ENCODE measurements at places on chromosomes 4 and X.

DNA sequence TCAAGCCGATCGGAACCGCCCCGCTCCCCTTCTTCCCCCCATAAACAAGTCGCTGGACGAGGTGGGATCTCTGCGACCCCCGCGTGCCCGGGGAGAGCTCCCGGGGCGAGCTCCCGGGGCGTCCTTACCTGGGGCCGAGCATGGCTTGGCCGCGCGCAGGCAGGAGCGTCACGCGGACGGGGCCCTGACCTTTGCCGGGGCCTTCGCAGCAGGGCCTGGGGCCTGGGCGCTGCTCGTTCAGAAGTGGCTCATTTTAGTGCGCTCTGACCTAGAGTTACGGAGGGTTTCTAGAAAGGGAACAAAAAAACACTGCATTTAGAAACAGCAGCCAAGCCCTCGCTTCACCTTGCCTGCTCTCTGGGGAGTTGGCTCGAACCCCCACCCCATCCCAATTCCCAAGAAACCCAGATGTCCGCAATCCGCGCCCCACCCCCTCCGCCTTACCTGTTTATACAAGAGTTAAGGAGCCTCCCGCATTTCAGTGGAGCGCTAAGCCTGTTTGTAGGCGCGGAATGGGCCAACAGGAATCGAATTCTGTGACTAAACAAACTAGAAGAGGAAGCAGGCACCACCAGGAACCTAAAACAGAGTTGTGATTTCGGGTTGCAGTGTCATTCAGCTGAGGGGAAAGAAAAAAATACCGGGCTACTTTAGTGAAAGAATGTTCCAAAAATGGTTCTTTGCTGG lies 814 bp upstream of the RBM47 start:
- H3K27ac ChIP-seq: peak overlapping the region; percentile 94
- peak overlapping the region; percentile 62 for H3K4me3 ChIP-seq
- peaks cover 10% of the 10 kb centered on the region for H3K4me1 ChIP-seq
- DNase-seq: no peak
- no peaks in the 10 kb centered on the region for H3K27me3 ChIP-seq
- peaks cover 1% of the 10 kb centered on the region for H3K36me3 ChIP-seq

DNA sequence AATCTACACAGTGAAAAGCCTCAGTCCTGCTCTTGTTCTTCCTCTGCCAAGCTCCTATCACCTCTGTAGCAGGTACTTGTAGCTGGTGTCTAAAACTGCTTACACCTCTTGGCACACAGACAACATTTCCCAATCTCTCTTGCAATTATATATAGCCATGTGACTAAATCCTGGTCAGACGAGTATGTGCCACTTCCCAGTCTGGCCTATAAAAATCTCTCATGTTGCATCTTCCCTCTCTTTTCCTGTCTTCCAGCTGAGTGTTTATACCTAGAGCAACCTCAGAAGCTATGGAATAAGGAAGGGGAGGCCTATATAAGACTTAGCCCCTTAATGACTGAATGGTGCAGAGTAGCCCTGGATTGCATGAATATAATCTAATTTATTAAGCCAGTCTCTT lies 105.8 kb downstream of the RNF150 start:
- no peaks in the 10 kb centered on the region for H3K4me1 ChIP-seq
- no peak overlapping the region for H3K4me3 ChIP-seq
- peak overlapping the region; percentile 4 for H3K27ac ChIP-seq
- H3K36me3 ChIP-seq: no peaks in the 10 kb centered on the region
- no peaks in the 10 kb centered on the region for H3K27me3 ChIP-seq

GRCh38 chrX:150161193-150161592 lies 201.9 kb upstream of the MAMLD1 start:
- H3K36me3 ChIP-seq: no peaks in the 10 kb centered on the region
- no peaks in the 10 kb centered on the region for H3K27me3 ChIP-seq
- H3K27ac ChIP-seq: no peak overlapping the region

- H3K4me3 ChIP-seq: no peak overlapping the region
- DNase-seq: no peak
These were observed 3.0 kb downstream of the MID1 start for GRCh38 chrX:10617186-10617998.

DNA sequence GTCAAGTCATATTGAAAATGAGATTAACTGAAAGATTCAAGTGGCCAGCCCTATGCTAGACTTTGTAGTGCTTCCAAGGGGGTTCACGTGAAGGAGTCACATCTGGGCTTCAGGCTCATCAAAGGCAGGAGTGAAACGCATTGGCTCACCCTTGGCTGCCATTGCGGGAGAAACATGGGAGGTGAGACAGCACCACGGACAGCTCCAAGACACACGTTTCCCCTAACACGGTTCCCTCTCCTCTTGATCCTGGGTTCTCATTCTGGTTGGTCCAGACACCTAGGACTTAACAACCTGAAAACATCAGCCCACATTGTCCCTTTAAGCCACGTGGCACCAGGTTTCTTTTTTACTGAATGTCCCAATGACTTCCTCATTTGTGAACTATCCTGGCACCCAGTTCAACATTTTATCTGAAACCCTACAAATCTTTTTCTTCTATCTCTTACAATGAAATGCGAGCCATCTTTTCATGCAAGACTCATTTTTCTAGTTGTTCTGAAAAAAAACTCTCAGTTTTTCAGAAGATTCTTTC lies 279.0 kb upstream of the VCX3A start:
- no peak overlapping the region for H3K27ac ChIP-seq
- no peak overlapping the region for H3K4me3 ChIP-seq
- H3K4me1 ChIP-seq: no peaks in the 10 kb centered on the region
- DNase-seq: no peak
- no peaks in the 10 kb centered on the region for H3K27me3 ChIP-seq
- no peaks in the 10 kb centered on the region for H3K36me3 ChIP-seq

DNA sequence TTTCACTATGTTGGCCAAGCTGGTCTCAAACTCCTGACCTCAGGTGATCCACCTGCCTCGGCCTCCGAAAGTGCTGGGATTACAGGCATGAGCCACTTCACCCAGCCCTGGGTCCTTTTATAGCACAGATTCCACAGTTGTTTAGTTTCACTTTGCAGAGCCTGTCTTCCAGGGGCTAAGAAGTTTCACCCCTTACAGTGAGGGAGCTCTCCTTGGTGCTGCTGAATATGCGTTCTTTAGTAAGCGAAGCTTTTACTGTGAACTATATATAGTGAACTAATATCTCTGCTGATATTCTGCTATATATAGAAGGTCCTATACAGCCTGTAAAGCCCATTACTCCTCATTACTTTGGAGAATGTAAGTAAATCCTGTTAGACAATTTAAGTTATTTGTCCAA lies 4.2 kb downstream of the TCEAL6 start:
- H3K4me1 ChIP-seq: no peaks in the 10 kb centered on the region
- H3K27me3 ChIP-seq: no peaks in the 10 kb centered on the region
- DNase-seq: no peak

GRCh38 chr4:144347121-144347520 lies 206.6 kb upstream of the GYPA start:
- no peak overlapping the region for H3K4me3 ChIP-seq
- no peaks in the 10 kb centered on the region for H3K36me3 ChIP-seq
- H3K27me3 ChIP-seq: no peaks in the 10 kb centered on the region

DNA sequence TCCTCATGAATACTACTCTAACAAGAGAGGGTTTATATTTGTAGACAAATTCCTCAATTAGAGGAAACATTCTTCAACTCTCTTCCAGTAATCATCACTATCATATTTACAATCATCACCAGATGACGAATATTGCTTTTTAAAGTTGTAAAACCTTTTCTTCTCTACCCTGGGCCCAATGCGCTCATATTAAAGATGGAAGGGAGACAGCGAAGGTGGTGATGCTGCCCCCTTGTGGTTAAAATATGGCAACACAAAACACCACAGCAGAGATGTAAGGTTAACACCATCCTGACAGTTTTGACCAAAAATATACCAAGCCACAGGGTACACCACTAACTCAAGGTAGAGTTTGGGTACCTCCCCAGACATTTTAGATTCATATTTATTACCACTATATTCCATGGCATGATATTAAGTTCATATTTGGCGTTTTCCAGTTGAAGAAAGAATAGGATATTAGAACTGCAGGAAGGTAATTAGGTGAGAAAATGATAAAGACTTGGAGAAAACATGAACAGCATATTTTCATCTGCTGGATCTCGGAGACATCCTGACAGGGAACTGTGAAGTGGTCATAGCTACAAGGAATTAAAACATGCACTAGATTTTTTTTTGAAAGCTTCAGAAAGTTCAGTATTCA lies 72.8 kb downstream of the SLC9A7 start:
- H3K27ac ChIP-seq: no peak overlapping the region
- no peaks in the 10 kb centered on the region for H3K4me1 ChIP-seq
- no peak for DNase-seq
- H3K27me3 ChIP-seq: no peaks in the 10 kb centered on the region
- H3K36me3 ChIP-seq: no peaks in the 10 kb centered on the region

DNA sequence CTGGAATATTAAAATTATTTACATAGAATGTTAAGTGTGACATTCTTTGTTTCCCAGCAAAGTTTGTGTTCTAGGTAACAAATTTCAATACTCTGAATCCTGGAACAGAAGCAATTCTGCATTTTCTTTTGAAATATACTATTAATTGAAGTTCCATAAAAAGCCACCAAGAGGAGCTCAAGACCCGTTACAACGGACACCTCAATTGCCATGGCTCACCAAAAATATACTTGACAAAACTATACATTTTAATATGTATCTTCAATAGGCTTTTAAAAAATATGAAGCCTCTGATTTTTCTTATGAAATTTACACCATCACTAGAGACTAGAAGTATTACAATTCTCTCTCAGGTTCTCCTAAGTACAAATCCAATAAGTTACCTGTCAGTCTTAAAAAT lies 111.4 kb downstream of the NYX start:
- DNase-seq: no peak
- no peak overlapping the region for H3K4me3 ChIP-seq
- no peaks in the 10 kb centered on the region for H3K36me3 ChIP-seq

- no peak overlapping the region for H3K4me3 ChIP-seq
- H3K27ac ChIP-seq: no peak overlapping the region
- H3K27me3 ChIP-seq: no peaks in the 10 kb centered on the region
- H3K4me1 ChIP-seq: peaks cover 23% of the 10 kb centered on the region
These were observed 744.5 kb upstream of the FAM241A start for GRCh38 chr4:111400741-111401140.

DNA sequence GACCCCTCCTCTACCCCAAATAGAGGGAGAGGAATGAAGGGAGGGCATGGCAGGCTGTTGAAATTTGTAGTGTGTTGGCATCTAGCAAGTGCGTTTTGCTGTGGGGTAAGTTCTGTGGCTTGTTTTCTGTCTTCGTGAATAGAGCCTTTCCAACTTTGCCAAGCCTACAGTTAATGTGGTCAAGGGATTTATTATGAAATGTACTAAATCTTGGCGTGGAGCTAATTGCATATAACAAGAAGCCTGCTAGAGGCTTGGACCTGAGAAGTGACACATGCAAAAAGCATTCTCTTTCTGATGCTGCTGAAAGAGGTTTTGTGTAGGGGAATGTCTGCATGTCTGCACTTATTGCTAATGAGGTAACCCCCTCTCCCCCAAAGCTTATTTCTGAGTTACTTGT lies 132.2 kb downstream of the BMPR1B start:
- H3K36me3 ChIP-seq: no peaks in the 10 kb centered on the region
- H3K4me3 ChIP-seq: no peak overlapping the region
- H3K4me1 ChIP-seq: no peaks in the 10 kb centered on the region
- no peak overlapping the region for H3K27ac ChIP-seq

DNA sequence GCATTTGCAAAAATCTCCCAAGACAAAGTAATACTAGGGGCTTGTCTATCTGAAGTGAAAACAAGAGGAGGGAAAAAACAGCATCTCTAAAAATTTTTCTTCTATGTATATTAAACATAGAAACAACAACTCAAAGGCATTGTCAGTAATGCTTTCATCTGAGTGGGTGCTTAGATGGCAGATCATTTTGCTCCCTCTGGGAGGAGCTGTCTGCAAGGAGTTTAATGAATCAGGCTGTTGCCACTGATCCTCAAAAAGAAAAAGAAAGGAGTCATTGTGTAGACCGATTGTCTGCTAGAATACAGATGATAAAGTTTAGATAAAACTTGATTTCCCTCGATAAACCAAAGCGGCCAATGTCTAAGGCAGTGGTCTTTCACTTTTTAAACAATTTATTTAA lies 49.7 kb upstream of the KLHL8 start:
- no peak overlapping the region for H3K27ac ChIP-seq
- no peaks in the 10 kb centered on the region for H3K36me3 ChIP-seq
- DNase-seq: no peak
- H3K27me3 ChIP-seq: no peaks in the 10 kb centered on the region
- H3K4me3 ChIP-seq: no peak overlapping the region

GRCh38 chr4:129350834-129351721 lies 255.1 kb downstream of the C4orf33 start:
- H3K4me3 ChIP-seq: no peak overlapping the region
- H3K36me3 ChIP-seq: no peaks in the 10 kb centered on the region
- H3K27ac ChIP-seq: no peak overlapping the region
- H3K4me1 ChIP-seq: no peaks in the 10 kb centered on the region

DNA sequence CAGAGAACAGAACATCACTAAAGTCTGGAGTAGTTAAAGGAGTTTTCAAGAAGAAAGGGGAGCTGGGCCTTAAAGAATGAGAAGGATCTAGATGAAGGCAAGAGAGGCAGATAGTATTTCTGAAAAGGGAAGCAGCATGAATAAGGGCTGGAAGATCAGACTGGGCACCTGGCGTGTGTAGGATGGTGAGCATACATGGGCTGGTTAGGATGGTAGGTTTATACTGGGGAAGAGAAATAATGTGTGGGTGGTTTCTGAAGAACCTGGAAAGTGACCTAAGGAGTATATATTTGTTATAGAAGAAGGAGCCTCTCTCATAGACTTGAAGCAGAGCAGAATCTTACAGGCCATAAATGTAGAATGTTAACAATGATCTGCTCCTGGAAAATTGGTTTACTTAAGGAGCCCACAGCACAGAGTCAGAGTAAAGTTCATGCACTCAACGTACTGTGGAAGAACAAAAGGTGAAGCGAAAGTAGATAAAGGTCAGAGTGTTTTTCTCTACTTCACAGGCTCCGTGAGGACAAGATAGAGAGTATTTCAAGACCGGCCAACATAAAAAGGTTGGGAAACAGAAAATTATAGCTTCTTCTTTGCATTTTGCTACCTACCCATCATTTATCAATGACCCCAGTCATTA lies 35.8 kb downstream of the MBNL3 start:
- peaks cover 4% of the 10 kb centered on the region for H3K27me3 ChIP-seq
- H3K36me3 ChIP-seq: no peaks in the 10 kb centered on the region
- no peak overlapping the region for H3K27ac ChIP-seq
- no peaks in the 10 kb centered on the region for H3K4me1 ChIP-seq
- no peak for DNase-seq

DNA sequence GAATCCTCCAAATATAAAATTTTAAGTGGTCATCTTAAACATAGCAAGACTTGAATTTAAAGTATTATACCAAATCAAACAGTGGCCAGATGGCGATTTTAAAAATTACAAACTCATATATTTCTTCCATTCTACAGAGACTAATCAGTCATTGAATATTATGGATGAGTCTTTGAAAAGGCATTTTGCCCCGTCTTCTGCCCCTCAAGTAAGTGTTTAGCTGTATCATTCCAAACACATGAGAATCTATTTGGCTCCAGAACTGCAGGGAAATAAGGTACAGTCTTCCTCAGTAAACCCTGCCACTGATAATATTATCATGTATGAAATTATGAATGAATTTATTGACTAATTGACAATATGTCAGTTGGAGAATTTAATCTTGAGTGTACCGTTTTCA lies 191.0 kb downstream of the SLC7A11 start:
- no peaks in the 10 kb centered on the region for H3K27me3 ChIP-seq
- no peak overlapping the region for H3K4me3 ChIP-seq
- no peak overlapping the region for H3K27ac ChIP-seq

Measured in esophagus squamous epithelium (tissue), 5 donors.